ENCODE measurements at places on chromosomes 11 and 22.

- DNase-seq = no peak
Measured at GRCh38 chr11:73171436-73172161, 29.5 kb upstream of the FCHSD2 start.

DNA sequence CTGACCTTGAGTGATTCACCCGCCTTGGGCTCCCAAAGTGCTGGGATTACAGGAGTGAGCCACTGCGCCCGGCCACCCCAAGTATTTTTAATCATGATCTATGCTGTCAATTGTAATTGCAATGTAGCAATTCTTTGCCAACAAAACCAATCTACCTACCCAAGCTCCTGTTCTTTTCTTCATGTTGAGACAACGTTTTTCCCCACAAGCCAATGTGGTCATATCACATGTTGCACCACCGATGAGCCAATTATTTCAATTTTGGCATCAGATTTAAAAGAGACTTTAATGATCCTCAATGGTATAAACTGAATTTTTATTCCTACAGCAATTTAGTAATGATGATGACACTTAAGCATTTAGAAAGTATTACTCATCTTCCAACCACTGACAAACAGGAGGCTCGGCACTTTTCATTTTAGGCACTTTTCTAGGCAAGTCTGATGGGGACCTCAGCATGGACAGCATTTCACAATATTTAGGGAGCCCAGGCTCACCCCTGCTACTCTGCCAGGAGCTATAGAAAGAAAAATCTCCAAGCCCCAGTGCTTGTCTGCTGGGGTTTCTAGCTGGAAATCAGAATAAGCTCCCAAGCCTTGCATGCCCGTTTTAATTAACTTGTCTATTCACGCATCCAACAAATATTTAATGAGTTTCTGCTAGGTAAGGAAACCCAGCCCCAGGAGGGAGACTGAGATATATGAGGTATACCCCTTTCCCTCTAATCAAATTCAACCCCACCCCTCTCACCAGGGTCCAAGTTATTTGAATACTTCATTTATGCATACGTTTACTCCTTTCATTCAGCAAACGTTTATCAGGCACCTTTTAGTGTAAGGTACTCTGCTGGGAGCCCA, 291.4 kb downstream of the ST3GAL4 start:
- no peak for DNase-seq

DNA sequence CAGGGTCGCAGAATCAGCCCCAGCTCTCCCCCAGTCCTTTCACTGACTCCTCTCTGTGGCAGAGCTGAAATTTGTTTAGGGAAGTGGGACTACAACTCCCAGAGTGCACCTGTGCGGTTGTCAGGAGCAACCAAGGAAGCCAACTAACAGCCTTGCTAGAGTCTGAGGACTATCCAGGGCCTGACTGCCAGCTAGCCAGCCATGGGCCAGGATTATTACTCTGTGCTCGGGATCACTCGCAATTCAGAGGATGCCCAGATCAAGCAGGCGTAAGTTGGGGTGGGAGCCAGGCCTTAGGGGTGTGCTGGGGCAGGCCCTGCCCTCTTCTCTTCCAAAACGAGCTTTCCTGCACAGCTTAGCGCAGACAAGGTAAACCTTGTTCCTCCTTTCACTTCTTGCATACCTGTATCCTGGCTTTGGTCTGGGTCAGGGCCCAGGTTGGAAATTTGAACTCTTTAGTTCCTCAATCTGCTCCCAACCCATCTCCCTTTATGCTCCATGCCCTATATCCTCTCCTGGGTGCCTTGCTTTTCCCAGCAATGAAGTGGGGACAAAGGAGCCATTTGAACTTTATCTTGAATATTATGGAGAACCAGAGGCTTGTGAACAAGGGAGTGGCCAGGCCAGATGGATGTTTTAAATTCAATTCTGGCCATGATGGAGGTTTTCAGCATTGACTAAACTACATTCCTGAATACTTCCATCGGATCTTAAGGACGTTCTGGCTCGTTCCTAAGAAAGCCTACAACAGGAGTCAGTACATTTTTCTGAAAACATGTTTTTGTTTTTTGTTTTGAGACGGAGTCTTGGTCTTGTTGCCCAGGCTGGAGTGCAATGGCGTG, at the start of gene DNAJB13:
Gene DNAJB13, plus strand, starts transcription at position 158 of the 842 bp plus-strand sequence. Its CDS starts 44 bp downstream, at position 202.
- DNase-seq = no peak

DNA sequence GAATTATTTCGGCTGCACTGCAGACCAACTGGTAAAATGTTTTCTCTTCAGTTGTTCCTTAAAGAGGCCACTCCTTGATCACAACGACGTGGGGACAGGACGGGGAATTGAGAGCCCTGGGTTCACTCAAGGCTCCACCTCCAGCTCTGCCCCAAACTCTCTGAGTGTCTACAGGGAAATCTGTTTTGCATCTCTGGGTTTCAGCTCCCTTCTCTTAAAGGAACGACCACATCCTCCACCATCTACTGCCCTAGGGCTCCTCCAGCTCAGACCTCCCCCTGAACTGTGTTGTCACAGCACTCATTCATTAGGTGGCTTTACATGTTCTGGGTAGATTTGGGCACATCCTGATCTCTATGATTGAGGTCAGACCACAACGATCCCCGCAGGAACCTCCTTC, 5.1 kb upstream of the PPFIA1 start:
- DNase-seq = no peak

- DNase-seq = no peak
Measured at GRCh38 chr11:103998826-103999508, 37.5 kb upstream of the DDI1 start.

DNA sequence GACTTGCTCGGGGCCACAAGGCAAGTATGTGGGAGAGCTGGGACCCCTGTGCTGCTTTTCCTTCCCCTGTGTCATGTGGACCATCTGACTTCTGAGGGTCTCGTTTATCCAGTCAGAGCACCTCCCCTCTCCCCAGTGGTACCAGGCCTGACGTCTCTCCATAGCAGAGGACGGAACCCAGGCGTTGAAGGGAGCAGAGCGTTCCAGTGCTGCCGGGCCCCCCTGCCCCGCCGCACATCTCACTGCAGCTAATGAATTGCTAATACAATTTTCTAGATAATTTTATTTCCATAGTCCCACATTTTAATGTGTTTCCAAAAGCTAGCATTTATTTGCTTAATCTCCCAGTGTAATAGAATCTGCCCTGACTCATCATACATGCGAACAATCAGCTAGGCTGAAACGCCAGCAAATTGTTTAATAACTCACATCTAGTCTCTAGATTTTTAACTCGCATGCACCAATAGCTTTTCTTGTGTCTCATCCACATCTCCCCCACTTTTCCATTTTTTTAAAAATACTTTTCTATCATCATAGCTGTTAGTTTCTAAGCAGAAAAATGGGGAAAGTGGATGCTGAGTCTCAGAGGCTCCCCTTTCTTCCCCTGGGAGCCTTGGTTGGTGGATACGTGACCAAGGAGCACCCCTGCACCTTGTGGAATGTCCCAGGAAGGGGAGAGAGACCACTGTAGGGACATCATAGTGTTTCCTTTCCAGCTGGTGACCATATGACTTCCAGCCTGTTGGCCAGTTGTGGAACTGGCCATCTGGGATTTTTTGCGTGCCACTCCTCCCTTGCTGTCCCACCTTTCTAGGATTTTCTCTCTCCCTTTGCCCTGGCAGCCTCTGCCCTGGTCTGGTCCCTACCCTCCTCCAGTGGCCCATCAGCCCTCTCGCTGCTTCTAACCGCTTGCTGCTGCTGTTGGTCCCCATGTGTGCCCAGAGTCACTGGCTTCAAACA, 58.6 kb upstream of the NNMT start:
- no peak for DNase-seq

DNA sequence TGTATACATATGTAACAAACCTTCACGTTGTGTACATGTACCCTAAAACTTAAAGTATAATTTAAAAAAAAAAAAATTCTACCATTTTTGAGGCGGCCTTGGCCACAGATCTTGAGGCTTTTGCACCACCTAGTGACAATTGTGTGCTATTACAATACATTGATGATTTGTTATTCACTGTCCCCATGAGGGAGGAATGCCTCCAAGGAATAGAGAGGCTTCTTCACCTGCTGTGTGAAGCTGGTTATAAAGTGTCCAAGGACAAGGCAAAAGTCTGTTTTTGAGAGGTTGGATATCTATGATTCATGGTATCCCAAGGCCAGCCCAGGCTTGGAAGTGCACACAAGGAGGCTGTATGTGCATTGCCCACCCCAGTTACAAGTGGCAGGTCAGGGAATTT, 30.7 kb downstream of the SLC22A25 start:
- no peak for DNase-seq

DNA sequence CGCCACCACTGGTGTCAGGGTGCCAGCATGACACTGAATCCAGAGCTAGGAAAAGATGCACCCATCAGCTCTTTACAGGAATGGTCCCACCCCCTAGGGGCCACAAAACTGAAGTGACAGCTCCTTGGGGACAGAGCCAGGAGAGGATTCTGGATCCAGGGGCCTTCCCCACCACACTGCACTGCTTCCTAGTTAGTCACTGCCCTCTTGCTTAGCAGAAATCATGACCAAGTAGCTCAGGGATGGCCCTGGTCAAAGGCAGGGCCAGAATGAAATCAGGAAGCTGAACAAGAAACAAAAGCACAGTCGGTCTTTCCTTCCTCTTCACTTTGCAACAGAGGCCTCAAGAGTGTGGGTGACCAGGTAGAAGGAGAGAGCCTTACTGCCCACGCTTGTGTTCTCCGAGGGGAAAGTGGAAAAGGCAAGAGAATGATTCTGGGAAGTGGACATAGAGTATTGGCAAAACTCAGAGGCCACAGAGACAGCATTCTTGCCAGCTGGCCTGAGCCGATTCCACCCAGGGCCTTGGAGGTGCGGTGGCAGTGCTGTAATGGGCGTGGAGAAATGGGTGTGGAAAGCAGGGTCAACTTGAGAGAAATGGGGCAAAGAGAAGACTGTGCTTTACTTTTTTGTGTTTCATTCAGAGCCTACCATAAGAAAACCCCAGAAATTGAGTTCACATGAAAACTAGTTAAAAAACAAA, 39.8 kb downstream of the KCNJ1 start:
- no peak for DNase-seq

DNA sequence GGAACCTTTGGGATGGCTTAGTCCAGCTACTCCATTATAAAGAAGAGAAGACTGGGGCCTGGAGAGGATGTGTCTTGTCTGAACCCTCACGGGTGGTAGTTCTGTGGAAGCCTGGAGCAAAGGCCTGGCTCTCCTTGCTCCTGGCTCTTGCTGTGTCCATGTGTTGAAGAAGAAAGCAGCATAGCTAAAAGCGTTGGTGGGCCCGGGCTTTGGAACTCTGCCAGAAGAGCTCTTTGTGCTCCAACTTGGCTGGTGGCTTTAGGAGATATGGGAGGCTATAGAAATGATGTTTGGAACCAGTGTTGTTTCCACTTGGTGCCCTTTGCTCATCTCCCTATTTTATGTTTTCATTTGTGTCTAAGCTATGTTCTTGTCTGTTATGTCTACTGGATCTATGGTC, 131.1 kb downstream of the DBX1 start:
- DNase-seq = no peak

GRCh38 chr11:24145411-24145810, 351.4 kb upstream of the LUZP2 start:
- no peak for DNase-seq

DNA sequence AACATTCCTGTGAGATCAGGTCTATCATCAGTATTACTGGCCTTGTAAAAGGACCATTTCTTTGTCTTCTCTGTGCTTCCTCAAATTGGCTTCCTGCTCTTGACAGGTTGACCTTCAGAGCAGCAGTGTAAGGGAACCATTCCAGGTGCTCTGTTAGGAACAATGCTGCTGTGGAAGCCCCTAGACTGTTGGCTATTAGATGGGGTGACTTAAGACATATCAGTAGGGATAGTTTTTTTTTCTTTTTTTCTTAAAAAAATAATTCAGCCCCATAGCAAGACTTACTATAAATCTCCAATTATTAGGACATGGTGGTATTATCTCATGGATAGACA, 37.6 kb downstream of the COA4 start:
- DNase-seq = no peak

DNA sequence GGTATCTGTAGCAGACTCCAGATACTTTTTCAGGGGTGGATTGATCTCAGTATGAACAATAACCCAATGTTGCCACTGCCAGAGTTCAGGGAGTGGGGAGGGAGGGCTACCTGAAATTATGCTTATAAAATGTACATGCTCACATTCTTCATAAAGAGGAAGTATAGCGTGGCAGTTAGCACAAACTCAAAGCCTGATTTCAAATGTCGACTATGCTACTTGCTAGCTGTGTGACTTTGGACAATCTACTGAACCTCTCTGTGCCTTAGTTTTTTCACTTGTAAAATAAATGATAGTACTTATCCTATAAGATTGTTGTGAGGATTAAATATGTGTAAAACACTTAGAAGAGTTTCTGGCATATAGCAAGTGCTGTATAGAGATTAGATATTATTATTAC, 26.5 kb upstream of the POU2AF1 start:
- DNase-seq = no peak

- no peak for DNase-seq
Measured at GRCh38 chr11:116071241-116071640, 567.0 kb upstream of the CADM1 start.

DNA sequence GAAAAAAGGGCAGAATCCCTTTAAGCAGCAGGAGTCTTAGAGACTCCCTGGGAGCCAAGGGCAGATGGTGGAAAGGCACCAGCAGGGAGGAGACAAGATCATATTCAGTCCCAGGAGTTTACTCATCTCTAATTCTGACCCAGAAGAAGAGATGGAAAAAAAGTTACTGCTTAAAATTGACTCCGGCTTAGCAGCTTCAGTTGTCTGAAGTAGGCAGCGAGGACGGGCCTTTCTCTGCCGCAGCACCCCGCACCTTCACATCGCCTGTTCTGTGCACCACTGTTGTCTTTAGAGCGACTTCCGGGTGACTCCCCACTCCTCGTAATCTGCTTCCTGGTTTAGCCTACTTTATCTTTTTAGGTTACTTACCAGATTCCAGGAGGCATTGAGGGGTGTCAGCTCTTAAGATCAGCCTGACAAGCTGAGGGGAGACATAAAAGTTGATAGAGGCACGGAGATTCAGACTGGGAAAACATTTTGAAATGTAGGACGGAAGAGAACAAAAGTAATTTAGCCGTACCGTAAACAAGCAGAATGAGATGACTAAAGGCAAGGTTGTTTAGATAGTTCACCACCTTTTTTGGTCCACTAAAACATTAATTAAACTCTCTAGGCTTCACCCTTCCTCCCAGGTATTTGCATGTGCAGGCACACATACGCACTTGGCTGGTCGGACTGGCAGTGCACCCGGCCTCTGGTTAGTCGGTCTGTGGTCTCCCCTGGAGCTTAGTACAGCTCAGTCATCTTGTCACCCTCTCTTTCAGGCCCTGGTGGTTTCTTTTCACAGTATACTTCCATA, 74.3 kb downstream of the CECR2 start:
- no peak for DNase-seq

GRCh38 chr11:66889960-66890359, 33.1 kb downstream of the LRFN4 start:
- DNase-seq = no peak

- DNase-seq = no peak
Measured at GRCh38 chr22:25207553-25208157, 8.0 kb downstream of the CRYBB3 start.
